Myocyte (in vitro differentiated cells): ENCODE measurements at places on chromosomes 11 and 22. TPM values are rescaled to one million over a fixed set of nuclear protein-coding genes. Genes with fewer than 3 reads are reported as not detected.
A peak's percentile ranks its signal among the peaks of the same experiment; 100 is the strongest.

DNA sequence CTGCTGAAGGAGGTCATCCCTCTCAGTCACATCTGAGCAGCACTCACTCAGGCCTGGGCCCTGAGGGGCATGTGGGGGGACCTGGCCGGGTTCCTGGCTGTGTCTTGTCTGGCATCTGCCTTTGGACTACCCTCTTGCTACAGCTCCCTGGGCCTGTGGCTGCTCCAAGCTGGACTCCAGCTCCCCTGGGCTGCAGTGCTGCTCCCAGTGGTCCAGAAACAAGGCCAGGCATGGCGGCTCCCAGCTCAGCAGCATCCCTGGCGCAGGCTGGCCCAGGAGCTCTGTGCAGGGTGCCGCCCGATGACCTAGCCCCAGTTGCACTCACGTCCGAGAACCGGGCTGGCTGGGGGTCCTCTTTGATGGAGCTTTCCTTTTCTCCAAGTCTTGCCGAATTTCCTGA lies 5.3 kb downstream of the CDPF1 start:
- no peak for DNase-seq

DNA sequence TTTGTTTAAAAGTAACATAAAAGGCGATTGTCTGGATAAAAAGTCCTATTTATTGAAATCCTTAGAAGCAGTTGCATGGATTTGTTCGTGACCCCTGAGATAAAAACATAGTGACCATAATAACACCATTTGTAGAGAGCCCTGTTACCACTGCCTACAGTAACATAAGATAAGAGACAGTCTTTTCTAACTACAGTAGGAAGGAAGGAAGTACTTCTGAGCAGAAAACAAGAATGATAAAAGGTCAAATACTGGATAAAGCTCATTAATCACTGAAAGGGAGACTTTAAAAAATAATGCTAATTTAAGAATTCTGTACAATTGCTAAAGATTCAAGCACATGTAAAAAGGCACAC lies 47.1 kb upstream of the SOX6 start:
- no peak for DNase-seq

DNA sequence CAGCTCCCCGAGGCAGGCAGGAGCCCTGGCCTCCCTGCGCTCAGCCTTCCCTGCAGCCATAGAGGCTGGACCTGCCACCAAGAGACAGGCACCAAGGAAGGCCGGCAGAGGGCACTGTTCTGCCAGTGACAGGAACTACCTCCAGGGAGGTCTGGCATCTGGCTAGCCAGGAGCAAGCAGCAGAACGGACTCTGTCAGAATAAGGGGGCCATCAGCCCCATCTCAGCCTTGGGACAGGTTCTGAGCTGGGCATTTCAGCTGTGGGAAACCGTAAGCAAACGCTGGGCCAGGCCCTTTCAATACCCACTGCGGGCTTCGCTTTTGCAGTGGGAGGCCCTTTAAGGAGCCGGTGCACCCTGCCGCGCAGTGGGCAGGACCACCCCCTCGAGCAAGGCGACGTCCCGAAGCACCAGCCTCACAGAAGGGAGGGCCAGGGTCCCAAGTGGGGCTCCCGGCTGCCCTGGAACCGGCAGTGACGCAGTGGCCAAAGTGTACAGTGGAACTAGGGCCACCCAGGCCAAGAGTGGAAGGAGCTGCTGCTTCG lies 18.2 kb downstream of the IFT27 start:
- peak; percentile 75 for DNase-seq

GRCh38 chr11:44657836-44658505 lies 68.8 kb upstream of the TSPAN18 start:
- no peak for DNase-seq

DNA sequence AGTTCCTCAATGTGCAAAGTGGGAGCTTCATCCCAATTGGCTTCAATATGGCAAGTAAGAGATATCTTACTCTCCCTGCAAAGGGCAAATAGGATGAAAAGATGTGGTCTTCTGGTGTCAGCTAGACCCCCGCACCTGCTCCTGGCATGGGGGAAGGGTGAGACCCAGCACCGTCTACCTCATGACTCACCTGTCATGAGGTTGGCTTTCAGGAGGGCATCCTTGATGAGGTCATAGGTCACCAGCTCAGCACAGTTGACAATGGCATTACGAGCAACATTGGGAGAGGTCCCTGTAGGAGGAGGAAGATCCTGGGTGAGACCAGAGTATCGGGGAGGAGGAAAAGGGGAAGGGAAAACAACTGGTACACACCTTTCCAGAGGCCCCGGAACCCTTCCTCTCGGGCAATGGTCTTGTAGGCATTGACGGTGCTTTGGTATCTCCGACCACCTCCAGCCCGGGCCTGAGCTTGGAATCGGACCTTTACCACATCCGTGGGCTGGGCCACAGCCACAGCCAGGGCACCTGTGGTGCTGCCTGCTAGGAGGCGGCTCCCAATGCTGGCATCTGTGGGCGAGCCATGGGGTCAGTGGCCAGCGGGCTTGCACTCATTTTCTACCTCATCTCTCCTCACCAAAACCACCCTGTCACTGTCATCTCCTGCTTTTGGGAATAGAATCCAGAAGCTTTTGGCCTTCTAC lies 6.0 kb downstream of the UCP2 start:
- DNase-seq, result no peak

GRCh38 chr22:47573141-47573540 lies 810.7 kb downstream of the TBC1D22A start:
- no peak for DNase-seq

- DNase-seq, result no peak
Measured at GRCh38 chr11:77188633-77189491, 60.8 kb downstream of the MYO7A start.

DNA sequence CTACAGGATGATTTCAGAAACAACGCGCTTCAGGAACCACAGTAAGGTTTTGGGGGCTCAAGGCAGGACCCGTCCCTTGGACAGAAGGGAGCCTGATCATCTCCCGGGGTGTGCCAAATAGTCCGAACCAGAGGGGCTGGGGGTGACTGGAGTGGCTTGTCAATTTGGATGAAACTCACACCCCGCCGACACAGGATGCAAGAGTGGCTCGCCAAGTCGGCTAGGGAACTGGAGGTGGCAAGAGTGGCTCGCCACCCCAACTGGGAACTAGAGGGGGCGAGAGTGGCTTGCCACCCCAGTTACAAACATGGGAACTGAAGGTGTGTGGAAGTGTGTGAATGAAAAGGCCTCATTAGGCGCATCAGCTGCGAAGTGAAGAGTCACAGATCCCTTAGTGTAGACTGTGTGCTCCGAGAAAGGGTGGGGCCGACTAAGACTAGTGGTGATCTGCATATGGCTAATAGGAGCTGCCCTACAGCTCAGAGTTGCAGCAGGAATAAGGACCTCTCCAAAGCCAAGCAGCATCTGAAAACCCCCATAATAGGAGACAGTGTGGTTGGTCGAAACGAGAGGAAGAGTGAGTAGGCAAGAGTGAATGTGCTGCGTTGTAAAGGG lies 26.6 kb upstream of the CPT1A start:
- DNase-seq, result no peak

- DNase-seq, result peak; percentile 92
Measured at GRCh38 chr11:36540998-36541397, 26.8 kb upstream of the RAG1 start.

- DNase-seq, result peak; percentile 56
Measured at GRCh38 chr11:63769042-63769713, 603 bp upstream of the ZFTA start.

- no peak for DNase-seq
Measured at GRCh38 chr22:44137415-44137814, 43.3 kb upstream of the PARVG start.

DNA sequence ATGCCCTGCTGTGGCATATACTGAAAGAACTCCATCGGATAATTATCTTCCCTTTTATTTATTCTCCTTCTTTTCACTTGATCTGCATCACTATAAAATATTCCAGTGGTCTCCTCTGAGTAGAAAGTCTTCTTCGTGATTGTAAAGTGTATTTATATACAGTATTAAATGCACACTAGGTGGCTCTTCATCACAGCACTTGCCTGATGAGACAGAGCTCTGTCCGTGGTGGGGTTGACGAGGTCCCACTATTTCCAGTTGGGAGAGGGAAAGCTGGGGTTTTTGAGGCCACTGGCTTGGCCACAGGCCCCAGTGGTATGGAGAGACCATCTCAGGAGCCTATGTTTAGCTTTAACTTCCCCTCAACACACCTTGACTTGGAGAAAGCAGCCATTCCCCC lies 31.6 kb upstream of the ZBTB16 start:
- peak; percentile 13 for DNase-seq

GRCh38 chr11:16184588-16184987 lies 171.8 kb downstream of the SOX6 start:
- DNase-seq, result no peak

GRCh38 chr11:130510407-130511006 lies 62.1 kb downstream of the ADAMTS15 start:
- DNase-seq, result no peak

DNA sequence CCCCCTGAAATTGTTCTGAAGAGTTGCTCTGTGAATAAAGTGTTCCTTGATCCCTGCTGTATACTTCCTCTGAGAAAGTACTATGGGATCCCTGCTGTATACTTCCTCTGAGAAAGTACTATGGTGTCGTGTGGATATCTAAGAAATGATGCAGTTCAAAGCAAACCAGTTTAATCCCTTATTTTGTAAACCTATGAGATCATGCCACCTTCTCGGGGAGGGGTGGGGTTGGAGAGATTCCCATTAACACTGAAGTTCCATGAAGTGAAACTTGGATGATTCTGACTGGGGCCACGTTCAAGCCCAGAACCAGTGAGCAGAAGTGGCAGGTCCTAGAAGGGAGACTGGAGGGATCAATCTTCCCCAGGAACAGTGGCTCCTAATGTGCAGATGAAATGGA lies 13.0 kb upstream of the TP53AIP1 start:
- no peak for DNase-seq

- DNase-seq, result no peak
Measured at GRCh38 chr11:117949062-117949461, 19.9 kb upstream of the TMPRSS13 start.

GRCh38 chr11:101582989-101583250 lies 887 bp downstream of the TRPC6 start:
- DNase-seq, result no peak

The TYR gene
- not detected in 2 replicates for total RNA-seq

The MOGAT2 gene
- total RNA-seq, result not detected in 2 replicates

The TRPT1 gene
- total RNA-seq, result 109 and 110 TPM in 2 replicates

The LRRC55 gene
- not detected in 2 replicates for total RNA-seq

The SYCE3 gene
- not detected in 2 replicates for total RNA-seq

The FERMT3 gene
- 6.1 and 19.4 TPM in 2 replicates for total RNA-seq

The SEC14L2 gene
- 3.4 and 12.2 TPM in 2 replicates for total RNA-seq

The UBE4A gene
- total RNA-seq, result 45.0 and 45.6 TPM in 2 replicates

The SCGB1C1 gene
- 0.75 TPM in 1 of 2 replicates, not detected in the other for total RNA-seq

The HEPN1 gene
- not detected in 2 replicates for total RNA-seq
